ENCODE measurements at places on chromosomes 3 and 15.

GRCh38 chr3:64825404-64826120, 137.8 kb upstream of the ADAMTS9 start:
- DNase-seq, result no peak

DNA sequence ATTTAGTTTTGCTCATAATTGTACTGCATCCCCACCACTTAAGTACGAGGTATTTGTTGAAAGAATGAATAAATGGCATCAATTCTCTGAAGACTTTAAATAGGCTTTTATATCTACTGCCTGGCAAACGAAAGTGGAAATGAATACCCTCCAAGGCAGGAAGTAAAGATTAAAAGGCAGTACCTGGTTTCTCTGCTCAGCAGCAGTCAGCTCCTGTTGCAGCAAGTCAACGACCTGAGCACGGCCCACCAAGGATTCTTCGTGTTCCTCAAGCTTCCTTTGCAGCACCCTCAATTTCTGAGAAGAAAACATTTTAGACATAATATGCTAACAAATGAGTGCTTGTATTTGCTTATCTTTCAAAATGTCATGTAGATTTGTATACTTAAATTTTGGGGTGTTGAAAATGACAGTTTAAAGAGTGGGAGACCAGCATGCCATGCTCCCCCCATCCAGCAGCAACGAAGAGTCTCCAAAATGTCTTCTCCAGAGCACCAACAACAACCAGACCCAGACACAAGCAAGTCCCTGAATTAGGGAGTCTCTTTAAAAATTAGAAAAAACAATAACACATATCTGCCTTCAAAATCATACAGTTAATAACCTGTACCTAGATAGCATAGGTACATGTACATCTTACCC, 31.2 kb downstream of the GOLGB1 start:
- no peak for DNase-seq

- no peak for DNase-seq
Measured at GRCh38 chr3:168077091-168077490, 18.6 kb downstream of the GOLIM4 start.

- DNase-seq, result no peak
Measured at GRCh38 chr3:37766797-37767776, 94.6 kb upstream of the CTDSPL start.

- peak; percentile 83 for DNase-seq
Measured at GRCh38 chr15:37059086-37059485, 41.3 kb downstream of the MEIS2 start.

DNA sequence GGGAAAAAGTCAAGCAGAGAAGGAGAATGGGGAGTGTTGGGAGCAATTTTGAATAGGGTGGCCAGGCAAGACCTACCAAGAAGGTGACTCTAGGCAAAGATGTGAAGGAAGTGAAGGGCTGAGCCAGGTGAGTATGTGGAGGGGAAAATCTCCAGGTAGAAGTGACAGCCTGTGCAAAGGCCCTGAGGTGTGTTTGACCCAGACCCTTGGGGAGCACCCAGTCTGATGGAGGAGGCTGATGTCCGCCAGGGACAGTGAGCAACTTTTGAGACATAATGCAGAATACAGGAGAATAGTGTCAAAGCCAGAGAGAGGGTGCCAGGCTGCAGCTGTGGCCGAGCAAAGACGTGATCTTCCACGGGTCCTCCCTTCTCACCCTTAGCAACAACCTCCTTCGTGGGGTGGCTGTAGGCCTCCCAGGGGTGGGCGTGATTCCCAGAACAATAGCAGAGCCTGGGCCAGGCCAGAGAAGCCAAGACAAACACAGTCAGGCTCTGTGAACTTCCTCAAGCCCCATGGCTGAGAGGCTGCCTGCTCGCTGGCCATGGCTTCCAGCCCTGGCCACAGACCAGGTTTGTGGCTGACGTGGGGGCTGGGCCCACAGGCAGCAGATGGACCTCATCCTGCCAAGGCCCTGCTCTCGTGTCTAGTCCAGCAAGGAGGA, 58.1 kb downstream of the SLC6A6 start:
- peak; percentile 98 for DNase-seq

DNA sequence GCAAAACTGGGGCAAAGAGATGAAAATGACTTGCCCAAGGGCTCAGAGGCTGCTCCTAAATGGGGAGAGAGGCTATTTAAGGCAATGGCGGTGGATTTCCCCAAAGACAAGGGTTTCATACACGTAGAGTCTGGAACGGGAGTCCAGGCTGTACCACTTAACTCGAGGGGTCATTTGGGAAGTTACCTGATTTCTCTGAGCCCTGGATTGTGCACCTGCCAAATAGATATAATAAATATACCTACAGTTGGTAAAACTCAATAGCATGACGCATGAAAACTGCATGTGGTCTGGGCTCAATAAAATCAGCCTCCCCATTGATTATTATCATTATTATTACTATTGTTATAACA, 1.3 kb upstream of the ITPR1 start:
- DNase-seq, result no peak

DNA sequence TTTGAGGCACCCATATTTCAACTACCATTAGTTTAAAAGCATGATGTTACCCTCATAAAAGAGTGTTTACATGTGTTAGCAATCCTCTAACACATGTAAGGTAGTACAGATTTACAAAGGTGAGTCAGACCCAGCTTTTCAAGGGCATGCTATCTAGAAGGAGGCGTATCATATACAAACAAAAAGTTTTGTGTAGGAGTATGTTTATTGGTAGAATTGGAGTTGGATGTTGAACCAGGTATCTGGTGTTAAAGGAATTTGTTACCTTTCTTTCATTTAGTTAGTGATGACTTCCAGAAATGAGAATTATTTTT, 2.4 kb downstream of the HACD3 start:
- no peak for DNase-seq

DNA sequence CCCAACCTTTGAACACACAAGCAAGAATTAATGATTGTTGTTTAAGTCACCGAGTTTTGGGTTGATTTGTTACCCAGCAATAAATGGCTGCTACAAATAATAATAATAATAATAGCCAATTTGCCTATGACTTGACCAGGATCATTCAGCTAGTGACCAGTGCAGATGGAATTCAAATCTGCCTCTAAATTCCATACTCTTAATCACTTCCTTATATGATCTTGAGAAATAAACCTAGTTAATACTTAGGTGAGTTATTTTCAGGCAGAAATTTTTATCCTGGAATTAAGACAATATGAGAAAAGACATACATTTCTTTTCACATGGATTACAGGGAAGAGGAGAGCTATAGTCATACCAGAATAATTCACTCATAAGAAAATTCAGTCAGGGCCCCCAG, 116.0 kb upstream of the GALNT15 start:
- no peak for DNase-seq

DNA sequence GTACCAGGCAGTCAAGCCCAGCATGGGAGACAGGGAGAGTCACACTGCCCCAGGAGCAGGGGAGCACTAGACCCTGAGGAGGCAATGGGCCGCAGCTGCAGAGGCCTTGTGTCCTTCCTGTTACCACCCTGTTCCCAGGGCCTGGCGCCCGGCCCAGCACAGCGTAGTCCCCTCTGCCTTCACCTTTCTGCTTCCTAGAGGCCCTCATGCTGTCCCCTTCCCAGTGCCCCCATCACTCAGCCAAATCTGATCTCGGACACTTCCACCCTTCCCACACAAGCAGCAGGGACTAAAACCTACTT, 6.9 kb upstream of the TBC1D2B start:
- no peak for DNase-seq

DNA sequence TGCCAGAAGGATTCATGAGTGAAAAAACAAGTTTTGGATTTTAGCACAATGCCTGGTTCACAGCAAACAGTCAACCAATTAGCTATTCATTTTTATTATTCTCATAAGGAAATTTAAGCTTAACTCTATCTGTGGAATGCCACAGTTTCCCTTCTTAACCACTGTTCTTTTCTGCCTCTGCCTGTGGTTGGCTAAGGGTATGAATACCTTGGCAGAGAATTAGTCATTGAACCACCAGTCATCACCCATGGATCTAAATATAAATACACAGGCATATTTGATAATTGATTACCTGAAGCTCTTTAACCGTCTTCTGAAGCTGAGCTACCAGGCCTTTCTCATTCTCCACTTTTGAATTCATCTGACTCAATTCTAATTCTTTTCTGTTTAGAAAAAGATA, 79.9 kb downstream of the MYH15 start:
- DNase-seq, result peak; percentile 39

GRCh38 chr15:100595964-100596363, 6.0 kb downstream of the LINS1 start:
- no peak for DNase-seq

DNA sequence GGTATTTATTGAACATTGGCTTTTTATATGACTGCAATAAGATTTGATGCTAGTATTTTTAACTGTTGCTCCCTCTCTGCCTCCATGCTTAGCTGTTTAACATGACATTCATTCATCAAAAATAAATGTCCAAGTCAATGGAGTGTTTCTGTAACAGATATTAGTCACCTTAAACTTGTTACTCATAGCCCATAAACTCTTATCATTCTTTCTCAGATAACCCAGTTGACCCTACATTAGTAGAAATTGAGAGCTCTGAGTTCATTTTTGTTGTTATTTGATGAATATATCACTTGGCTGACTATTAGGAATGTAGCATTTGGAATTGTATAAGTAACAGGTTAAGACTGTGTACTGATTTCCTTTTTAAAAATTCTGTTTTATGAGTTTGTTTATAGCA, 201.1 kb downstream of the UBE2E2 start:
- no peak for DNase-seq

- no peak for DNase-seq
Measured at GRCh38 chr15:101161656-101162055, 90.2 kb downstream of the CHSY1 start.

- DNase-seq, result no peak
Measured at GRCh38 chr3:188339410-188340295, 185.7 kb downstream of the LPP start.

GRCh38 chr3:77204788-77205187, 164.9 kb downstream of the ROBO2 start:
- no peak for DNase-seq

All from astrocyte of the spinal cord (primary cell).